ENCODE measurements at places on chromosomes 1 and 21. TPM values are rescaled to one million over a fixed set of nuclear protein-coding genes. Genes with fewer than 3 reads are reported as not detected.

GRCh38 chr21:23968722-23969647, 1638.3 kb downstream of the MRPL39 start:
- DNase-seq, result peak; percentile 79

GRCh38 chr1:112312315-112312714, 83.7 kb upstream of the CTTNBP2NL start:
- no peak for DNase-seq

- DNase-seq, result peak; percentile 90
Observed at GRCh38 chr1:155086128-155086741, 7.6 kb downstream of the EFNA3 start.

The SPRR2G gene
- not detected for total RNA-seq

DNA sequence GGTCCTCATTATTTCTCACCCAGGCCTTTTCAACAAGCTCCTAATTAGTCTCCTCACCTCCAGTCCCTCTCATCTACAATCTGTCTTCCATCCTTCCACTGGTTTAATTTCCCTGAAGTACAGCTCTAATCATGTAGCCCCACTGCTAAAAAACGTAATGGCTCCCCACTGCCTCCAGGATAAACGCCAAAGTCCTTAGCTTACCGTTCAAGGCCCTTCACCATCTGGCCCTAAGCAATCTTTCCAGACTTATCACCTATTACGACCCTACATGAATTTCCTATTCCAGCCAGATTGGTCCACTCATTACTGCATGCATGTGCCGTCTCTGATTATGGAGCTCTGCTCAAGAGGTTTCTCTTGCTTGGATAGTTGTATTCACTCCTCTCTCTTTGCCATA, 83.1 kb upstream of the DAB1 start:
- no peak for DNase-seq

The FAM3B gene
- not detected for total RNA-seq

The SSU72 gene
- 123 TPM for total RNA-seq

DNA sequence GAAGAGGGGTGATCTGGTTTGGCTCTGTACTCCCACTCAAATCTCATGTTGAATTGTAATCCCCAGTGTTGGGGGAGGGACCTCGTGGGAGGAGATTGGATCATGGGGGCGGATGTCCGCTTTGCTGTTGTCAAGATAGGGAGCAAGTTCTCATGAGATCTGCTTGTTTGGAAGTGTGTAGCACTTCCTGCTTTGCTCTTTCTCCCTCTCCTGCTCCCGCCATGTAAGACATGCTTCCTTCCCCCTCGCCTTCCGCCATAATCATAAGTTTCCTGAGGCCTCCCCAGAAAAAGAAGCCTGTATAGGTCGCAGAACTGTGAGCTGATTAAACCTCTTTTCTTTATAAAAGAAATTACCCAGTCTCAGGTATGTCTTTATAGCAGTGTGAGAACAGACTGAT, 27.9 kb downstream of the MYOM3 start:
- DNase-seq, result no peak

The CFHR1 gene
- total RNA-seq, result not detected

The UTS2 gene
- total RNA-seq, result not detected

The HOOK1 gene
- total RNA-seq, result 15.2 TPM

The DNAJC8 gene
- total RNA-seq, result 135 TPM

The RNF186 gene
- not detected for total RNA-seq

- no peak for DNase-seq
Observed at GRCh38 chr1:248393050-248393449, 9.8 kb upstream of the OR2T1 start.

DNA sequence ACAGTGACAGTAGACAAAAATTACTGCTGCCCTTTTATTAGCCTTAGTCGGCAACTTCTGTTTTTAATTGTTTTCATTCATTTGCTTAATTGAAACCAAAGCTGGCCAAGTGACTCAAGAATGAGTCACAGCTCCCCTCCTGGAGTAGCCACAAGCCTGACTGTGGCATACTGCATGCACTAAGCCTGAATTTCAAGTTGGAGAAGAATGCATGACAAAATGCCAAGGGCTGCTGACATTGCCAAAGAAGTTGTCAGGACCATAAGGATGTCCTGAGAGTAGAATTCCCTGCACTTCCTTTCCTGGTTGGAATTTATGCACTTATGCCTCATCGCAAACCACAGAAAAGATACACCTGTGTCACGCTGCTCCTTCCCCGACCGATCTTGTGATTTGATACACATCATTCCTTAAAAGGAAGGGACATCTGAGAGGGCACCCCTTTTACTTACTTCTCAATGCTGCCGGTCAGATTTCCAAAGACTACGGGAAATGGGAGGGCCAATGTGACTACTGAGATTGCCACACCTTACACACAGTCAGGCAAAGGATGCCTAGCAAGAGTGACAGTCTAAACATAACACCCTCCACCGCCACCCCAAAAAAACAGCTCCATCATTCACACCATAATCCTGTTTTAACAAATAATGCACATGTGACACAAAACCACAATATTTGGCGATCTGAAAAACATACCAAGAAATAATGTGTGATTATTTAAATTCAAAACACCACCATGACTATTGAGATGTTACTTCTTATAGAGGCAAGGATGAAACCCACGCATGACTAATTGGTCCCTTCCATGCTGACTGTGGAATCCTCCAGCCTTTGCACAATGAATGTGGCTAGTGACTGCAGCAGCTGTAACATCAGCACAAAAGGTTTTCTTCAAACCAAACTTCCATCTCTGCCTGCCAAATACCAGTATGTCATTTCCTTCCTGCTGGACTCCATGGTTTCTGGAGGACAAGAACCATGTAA, 28.2 kb downstream of the VAV3 start:
- peak; percentile 71 for DNase-seq

DNA sequence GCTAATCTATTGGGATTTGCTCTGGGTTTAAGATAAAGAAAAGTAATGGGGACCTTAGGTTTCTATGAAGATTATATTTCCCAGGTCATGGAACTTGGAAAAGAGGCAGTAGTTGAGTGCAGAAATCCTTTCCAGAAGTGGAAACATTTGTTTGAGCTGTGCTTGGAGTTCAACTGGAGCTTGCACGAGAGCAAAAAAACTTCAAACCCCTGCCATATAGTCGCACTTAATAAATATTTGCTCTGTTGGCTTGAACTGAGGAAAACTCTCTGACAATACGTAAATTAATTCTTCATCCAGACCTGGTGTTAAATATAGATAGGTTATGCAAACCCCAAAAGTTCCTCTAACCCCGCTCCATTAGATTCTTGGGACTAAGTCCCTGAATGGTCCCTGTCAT, 52.8 kb upstream of the COL24A1 start:
- no peak for DNase-seq

DNA sequence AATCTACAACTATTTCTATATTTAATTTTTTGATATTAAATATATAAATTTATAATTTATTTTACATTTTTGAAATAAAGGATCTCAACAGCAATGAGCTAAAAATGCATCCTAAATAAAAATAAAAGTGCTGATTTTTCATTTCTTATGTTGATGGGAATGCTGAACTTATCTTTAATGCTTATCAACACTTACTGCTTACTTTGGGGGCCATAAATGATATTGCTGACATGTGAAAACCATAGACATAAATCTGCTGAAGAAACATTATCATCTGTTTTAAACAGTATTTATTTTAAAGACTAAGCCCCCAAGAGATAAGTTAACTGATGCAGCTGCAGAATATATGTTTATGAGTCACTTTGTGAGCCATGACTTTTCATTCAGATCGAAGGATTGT, 594.1 kb upstream of the PKN2 start:
- no peak for DNase-seq

DNA sequence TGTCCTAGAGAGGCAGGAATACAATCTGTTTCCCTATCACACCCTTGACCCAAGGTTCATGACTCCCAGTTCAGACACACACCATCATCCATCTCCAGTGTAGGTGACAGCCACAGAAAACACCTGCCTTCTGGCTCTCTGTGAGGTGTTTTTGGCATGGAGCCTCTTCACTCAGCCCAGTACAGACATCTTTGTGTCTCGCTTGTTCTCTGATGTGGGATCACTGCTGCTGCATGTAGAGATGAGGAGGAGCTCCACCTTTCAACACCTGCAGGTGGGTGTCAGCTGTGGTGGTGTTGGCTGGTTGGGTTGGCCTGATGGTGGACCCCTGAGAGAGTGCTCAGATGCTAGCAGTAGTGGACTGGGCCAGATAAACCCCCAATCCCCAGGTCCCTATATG, 916.7 kb upstream of the B3GALT2 start:
- DNase-seq, result no peak
